Activated CD8-positive, alpha-beta memory T cell treated with anti-CD3 and anti-CD28 coated beads, Interleukin-2, amount 10 ng/mL, durations not matched to agents 7 days and 5 days (primary cell): ENCODE measurements at places on chromosomes 12 and 14.

GRCh38 chr12:49960474-49961110 is 1.1 kb upstream of the AQP5 start:
- peaks cover 5% of the 10 kb centered on the region for H3K4me1 ChIP-seq
- peaks cover 82% of the 10 kb centered on the region for H3K27me3 ChIP-seq
- H3K27ac ChIP-seq = no peak overlapping the region
- peak overlapping the region; percentile 3 for H3K4me3 ChIP-seq
- no peak for DNase-seq
- peaks cover 4% of the 10 kb centered on the region for H3K36me3 ChIP-seq

- H3K4me3 ChIP-seq = no peak overlapping the region
- no peaks in the 10 kb centered on the region for H3K36me3 ChIP-seq
- no peak overlapping the region for H3K27ac ChIP-seq
- H3K27me3 ChIP-seq = peaks cover 25% of the 10 kb centered on the region
- DNase-seq = no peak
Measured at GRCh38 chr12:64800640-64801039, 23.8 kb upstream of the TBC1D30 start.

- no peak for DNase-seq
- H3K4me1 ChIP-seq = no peaks in the 10 kb centered on the region
- no peaks in the 10 kb centered on the region for H3K36me3 ChIP-seq
Measured at GRCh38 chr12:20585913-20586312, 109.2 kb upstream of the SLCO1C1 start.

- peaks cover 34% of the 10 kb centered on the region for H3K4me1 ChIP-seq
- H3K4me3 ChIP-seq = peak within 1 kb of the TSS; percentile 84
- peak; percentile 96 for DNase-seq
- peaks cover 3% of the 10 kb centered on the region for H3K36me3 ChIP-seq
- peaks cover 4% of the 10 kb centered on the region for H3K27me3 ChIP-seq
Measured at GRCh38 chr14:96796851-96797581, at the start of gene VRK1. VRK1 (plus strand) TSS chr14:96797382; CDS start chr14:96833472, 36,090 bp downstream.

GRCh38 chr12:16506394-16506793 is 99.6 kb downstream of the LMO3 start:
- H3K27me3 ChIP-seq = no peaks in the 10 kb centered on the region
- no peaks in the 10 kb centered on the region for H3K4me1 ChIP-seq
- no peak for DNase-seq

DNA sequence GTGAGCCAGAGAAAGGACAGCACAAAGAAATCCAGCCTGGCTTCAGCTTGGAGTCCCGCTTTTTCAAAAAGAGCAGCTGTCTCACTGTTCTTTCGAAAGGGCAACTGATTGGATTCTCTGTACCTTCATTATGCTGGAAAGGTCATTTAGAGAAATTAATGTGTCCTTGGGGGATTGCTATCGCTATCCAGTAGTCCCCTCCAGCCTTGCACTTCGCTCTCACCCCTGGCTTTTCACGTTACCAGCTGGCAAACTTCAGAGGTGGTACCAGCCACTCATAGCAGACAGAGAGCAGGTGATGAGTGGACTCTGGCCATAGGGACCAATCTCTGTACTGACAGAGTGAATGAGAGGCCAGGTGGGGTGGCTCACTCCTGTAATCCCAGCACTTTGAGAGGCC is 11.8 kb upstream of the NUAK1 start:
- no peaks in the 10 kb centered on the region for H3K4me1 ChIP-seq
- no peak overlapping the region for H3K27ac ChIP-seq
- H3K4me3 ChIP-seq = no peak overlapping the region
- DNase-seq = no peak

DNA sequence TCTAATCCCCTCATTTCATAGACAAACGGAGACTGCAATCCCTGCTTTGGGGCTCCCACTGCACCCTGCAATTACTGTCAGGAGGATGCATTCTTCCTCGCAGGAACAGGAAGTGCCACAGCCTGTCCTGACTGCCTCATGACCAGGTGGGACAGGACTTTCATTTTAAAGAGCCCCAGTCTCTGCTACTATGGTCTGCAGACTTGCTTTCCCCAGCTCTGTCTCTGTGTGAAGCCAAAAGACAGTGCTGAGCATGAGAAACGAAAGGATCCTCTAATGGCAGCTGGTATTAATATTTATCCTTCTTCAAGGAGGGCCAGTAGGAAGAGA is 60.0 kb upstream of the PNMA1 start:
- peaks cover 78% of the 10 kb centered on the region for H3K4me1 ChIP-seq
- H3K27ac ChIP-seq = peak overlapping the region; percentile 72
- DNase-seq = no peak
- peaks cover 9% of the 10 kb centered on the region for H3K36me3 ChIP-seq

DNA sequence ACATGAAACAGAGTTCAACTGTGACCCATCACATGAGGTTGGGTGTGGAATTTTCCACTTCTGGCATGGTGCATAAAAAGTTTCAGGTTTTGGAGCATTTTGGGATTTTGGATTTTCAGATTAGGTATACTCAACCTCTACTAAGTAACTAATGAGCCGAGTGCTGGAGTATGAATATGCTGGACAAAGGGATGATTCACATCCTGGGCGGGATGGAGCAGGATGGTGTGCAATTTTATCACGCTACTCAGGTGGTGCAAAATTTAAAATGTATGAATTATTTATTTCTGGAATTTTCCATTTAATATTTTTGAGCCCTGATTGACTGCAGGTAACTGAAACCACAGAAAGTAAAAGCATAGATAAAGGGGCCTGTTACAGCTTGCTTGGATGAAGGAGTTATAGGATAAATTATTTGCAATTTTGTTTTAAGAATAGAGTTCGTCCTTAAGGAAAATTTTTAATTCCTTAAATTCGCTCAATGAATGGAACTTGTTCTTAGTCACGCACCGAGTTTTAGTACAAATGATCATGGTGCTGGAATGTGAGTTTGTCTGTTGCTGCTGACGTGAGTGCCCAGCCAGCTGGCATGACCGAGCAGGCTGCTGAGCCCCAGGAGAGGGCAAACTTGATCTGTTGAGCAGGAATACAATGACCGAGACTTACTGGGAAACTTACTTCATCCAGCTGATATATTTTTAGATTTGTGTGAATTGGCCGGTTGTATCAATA is 176.3 kb downstream of the ESR2 start:
- peaks cover 6% of the 10 kb centered on the region for H3K4me1 ChIP-seq
- no peak overlapping the region for H3K4me3 ChIP-seq
- no peaks in the 10 kb centered on the region for H3K27me3 ChIP-seq
- no peak overlapping the region for H3K27ac ChIP-seq
- no peak for DNase-seq

GRCh38 chr14:41062826-41063225 is 543.9 kb upstream of the LRFN5 start:
- DNase-seq = no peak
- H3K36me3 ChIP-seq = no peaks in the 10 kb centered on the region
- no peak overlapping the region for H3K27ac ChIP-seq
- no peaks in the 10 kb centered on the region for H3K27me3 ChIP-seq

GRCh38 chr12:51950682-51951198 is 759 bp upstream of the ACVR1B start:
- DNase-seq = no peak
- peak overlapping the region; percentile 21 for H3K27ac ChIP-seq
- peaks cover 10% of the 10 kb centered on the region for H3K4me1 ChIP-seq
- no peaks in the 10 kb centered on the region for H3K36me3 ChIP-seq

DNA sequence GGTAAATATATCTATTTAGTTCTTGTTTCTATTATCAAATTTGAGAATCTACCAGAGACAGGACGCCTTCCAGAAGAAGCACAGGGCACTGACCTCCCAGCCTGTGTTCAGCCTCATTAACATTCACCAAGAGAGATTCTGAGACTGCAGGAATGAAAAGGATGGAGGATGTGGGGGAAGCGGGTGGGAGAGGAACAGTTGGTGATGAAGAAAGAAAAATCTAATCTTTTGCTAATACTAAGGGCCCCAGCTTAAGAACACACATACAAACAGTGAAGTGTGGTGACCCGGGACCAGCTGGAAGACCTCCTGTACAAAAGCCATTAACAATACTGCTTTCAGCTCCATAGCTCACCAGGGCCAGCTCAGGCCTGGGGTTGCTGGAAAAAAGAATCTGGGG is 160.5 kb downstream of the NUAK1 start:
- H3K4me1 ChIP-seq = no peaks in the 10 kb centered on the region
- H3K4me3 ChIP-seq = no peak overlapping the region
- DNase-seq = no peak
